ENCODE measurements at places on chromosomes 13 and 19.

DNA sequence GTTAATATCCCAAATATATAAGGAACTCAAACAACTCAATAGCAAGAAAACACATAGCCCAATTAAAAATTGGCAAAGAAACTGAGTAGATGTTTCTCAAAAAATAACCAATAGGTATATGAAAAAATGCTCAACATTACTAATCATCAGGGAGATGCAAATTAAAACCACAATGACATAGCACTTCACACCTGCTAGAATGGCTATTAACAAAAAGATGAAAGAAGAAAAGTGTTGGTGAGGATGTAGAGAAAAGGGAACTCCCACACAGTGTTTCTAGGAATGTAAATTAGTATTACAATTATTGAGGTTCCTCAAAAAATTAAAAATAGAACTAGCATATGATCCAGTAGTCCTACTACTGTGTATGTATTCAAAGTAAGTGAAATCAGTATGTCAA is 1212.8 kb downstream of the DIAPH3 start:
- DNase-seq = no peak

- DNase-seq = no peak
These were observed 529 bp downstream of the ZNF836 start for GRCh38 chr19:52170863-52171320.

DNA sequence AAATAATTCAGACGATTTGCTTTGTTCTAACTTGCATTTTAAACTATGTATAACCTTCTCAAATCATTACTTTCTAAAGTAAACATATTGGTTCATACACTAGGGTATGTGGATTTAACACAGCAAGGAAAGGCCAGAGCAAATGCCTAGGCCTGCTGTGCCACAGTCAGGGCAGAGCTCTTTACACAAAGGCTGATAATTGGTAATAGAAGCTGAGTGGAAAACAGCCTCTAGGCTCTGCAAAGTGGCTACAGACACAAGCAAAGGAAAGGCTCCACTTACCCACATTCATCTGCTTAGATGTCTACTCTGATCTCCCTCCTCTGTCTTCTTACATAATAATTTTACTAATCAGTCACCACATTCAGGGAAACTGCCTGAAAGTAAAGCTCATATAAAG is 382.9 kb downstream of the OLFM4 start:
- DNase-seq = no peak

DNA sequence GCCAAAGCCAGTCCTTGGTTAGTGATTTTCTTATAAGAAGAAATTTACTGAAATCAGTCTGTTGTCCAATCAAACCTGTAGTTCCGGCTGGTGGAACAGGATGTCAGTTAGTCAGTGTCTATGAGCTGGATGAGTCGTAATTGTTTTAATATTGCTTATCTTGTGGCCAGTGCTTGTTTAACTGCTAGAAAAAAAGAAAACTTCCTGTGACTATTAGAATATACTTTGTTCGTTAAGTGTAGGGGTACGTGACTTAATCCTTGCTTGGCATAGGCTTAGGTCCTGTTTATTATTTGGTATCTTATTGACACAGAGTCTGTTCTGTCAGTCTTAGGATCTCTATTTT is 1484.8 kb upstream of the MIR17HG start:
- DNase-seq = no peak

DNA sequence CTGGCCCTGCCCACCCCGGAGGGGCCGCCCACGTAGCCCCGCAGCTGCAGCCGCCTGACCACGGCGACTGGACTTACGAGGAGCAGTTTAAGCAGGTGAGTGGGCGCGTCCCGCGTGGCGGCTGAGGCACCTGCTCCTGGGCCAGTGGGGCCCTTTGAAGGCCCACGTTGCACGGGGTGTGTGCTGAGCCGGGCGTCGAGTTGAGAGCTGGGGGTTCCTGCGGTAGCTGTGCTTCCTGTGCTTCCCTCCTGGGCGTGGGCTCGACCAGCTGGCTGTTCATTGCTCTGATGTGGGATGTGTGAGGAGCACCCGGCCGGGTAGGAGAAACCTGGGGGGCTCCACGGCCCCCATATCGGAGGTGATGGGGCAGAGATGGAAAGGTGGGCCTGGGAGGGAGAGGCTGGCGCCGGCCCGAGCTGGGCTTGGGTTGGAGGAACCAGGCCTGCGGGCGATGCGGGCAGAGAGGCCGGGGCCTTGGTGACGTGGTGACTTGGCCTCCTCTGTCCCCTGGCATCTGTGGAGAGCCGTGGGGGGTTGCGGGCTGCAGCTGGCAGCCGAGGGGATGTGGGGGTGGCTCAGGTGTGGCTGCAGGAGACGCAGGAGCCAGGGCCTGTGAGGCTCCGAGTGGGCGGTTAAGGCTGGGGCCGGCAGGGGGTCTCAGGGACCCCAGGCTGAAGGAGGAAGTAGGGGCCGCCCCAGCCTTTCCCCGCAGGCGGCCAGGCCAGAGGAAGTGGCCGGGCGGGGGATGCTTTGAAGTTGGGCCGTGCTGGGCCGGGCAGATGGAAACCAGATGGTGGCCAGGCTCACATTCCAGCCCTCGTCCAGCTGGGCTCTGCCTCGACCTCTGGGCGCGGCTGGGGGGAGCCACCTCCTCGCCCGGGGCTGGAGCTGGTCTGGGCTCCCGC is 7.1 kb downstream of the ARID3A start:
- DNase-seq = peak; percentile 86

DNA sequence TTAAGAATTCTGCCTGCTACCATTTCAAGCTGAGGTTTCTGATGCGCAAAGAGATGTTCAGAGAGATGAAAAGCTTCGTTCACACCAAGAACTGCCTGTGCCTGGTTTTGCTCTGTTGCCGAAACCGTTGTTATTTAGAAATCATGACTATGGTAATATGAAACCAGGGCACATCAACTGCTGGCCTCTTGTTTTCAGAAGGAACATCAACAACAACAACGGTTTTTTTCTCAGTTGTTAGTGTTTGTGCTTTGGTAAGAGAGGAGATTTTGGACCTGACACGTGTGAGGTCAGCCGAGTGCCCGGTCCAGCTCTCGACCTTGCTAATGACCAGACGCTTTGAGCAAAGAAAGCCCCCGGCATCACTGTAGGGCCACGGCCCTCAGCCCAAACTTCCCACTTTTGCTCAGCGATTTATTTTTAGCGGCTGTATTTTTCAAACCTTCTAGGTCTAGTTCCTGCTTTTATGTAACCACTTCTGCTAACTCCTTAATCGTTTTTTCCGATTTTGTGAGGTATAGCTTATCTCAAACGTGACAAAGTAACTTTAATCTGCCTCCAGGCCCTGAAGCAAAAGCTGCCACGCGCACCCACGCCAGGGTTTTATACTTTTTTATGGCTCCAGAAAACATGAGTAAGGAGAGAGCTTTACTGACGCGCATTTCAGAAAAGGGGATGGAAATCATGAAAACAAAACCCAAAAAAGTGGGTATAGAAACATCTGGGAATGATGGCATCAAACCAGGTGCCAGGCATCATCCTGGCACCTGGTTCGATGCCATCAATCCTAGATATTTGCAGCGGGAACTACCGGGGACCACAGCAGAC is 42.0 kb downstream of the KLF2 start:
- no peak for DNase-seq

All from brain pericyte (primary cell).